NCI-H1417 treated with DMSO at 0.1 percent for 48 hours (cell line): ENCODE measurements at places on chromosomes 12 and 14.

- no peak for DNase-seq
Measured at GRCh38 chr12:125247477-125247876, 182.2 kb downstream of the AACS start.

DNA sequence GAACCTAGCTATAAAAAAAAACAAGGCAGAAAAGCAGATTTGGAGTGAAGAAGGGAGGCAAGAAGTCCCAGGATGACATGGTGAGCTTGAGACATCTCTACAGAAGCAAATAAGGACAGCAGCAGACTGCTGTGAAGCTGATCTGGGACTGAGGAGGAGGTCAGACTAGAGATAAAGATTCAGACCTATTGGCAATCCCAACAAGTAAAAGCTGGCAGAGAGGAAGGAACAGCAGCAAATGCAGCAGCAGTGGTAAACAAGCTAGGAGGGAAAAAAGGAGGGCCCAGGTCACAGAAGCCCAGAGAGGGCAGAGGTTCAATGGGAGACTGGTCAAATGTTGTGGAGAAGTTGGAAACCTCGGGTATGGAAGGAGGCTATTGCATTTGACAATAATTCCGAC lies 11.3 kb downstream of the SPTB start:
- no peak for DNase-seq

GRCh38 chr12:47860279-47860841 lies 40.7 kb upstream of the HDAC7 start:
- no peak for DNase-seq

- DNase-seq, result no peak
Measured at GRCh38 chr12:128914908-128915563, 61.8 kb downstream of the GLT1D1 start.

GRCh38 chr12:95265765-95266164 lies 48.2 kb downstream of the VEZT start:
- DNase-seq, result no peak

- DNase-seq, result no peak
Measured at GRCh38 chr12:62575036-62575435, 108.4 kb downstream of the MON2 start.

GRCh38 chr14:49933128-49933527 lies 40.2 kb downstream of the ARF6 start:
- DNase-seq, result no peak

- DNase-seq, result no peak
Measured at GRCh38 chr14:100566119-100566518, 21.1 kb downstream of the BEGAIN start.

- no peak for DNase-seq
Measured at GRCh38 chr14:39555749-39556148, 123.5 kb upstream of the FBXO33 start.

GRCh38 chr12:104692557-104693218 lies 235.9 kb downstream of the CHST11 start:
- no peak for DNase-seq

GRCh38 chr12:113424456-113424855 lies 2.3 kb downstream of the SDSL start:
- no peak for DNase-seq

- no peak for DNase-seq
Measured at GRCh38 chr12:106919910-106920544, 35.7 kb upstream of the TMEM263 start.

- DNase-seq, result peak; percentile 43
Measured at GRCh38 chr14:81435391-81436295, 35.5 kb upstream of the STON2 start.

GRCh38 chr12:45670346-45671065 lies 59.0 kb upstream of the ARID2 start:
- DNase-seq, result no peak

- DNase-seq, result no peak
Measured at GRCh38 chr12:118536306-118536906, 160.1 kb downstream of the SUDS3 start.

- DNase-seq, result peak; percentile 68
Measured at GRCh38 chr12:67042697-67043131, 226.4 kb upstream of the CAND1 start.

GRCh38 chr12:114855678-114856077 lies 171.7 kb upstream of the TBX3 start:
- no peak for DNase-seq

- DNase-seq, result no peak
Measured at GRCh38 chr14:33754261-33754660, 196.6 kb downstream of the EGLN3 start.

DNA sequence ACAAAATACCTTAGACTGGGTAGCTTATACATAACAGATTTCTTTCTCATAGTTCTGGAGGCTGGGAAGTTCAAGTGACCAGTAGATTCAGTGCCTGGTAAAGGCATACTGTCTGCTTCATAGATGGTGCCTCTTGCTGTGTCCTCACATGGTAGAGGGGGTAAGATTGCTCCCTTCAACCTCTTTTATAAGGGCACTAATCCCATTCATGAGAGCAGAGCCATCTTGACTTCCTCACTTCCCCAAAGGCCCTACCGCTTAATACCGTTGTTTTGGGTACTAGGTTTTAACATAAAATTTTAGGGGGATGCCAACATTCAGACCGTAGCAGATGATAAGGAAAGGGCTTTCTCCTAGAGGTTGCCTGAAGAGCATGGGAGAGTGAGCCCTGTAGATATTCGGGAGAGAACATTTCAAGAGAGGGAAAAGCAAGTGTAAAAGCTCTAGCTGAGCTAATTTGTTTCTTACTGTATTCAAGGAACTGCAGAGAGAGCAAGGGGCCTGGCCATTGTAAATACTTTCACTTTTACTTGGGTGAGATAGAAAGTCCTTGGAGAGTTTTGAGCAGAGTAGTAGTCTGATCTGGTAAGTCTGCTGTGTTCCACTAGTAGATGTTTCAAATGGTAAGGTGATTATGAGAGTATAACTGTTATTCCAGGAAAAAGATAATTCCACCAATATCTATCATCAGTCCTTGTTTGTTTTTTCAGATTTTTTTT lies 27.3 kb downstream of the FRS2 start:
- no peak for DNase-seq

DNA sequence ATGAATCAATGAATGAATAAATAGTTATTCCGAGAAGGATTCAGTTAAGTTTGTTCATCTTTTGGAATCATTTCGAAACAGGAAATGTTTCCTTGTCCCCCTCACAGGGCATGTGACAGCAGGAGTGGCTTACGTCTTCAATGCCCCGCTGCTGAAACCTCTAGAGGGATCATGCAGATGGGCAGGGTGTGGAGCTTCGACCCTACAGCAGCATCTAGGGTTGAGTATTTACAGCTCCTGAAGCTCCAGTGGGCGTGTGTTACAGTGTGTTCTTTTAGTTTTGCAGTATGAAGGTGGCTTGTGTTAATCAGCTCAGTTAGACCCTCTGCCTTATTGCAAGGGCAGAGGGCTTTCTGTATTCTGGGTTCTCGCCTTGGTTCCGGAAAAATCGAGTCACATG lies 2.6 kb downstream of the NAV3 start:
- DNase-seq, result no peak

DNA sequence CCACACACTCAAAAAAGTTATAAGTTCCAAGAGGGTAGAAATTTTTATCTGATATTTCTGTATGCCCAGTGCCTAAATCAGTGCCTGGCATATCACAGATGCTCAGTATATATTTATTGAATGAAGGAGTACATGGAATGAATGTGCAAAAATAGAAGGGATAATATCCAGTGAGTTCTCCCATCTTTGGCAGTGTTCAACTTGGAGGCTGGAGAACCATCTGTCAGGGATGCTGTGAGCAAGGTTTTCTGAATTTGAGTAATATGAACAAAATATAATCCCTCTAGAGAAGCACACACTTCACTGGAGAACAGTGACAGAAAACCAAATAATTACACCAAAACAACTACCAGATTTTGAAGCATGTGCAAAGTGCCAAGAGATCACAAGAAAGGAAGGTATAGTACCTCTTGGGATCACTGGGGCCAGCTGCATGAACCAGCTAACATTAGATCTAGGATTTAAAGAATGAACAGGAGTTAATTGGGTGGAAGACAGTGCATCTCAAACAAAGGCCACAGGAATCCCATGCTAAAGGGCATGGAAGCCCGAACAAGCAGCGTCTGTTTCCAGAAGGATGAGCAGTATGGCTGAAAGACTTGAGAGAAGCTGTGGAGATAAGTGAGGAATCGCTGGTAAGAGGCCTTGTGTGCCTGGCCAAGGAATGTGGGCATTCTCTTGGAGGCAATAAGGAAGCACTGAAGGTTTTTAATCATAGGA lies 11.5 kb downstream of the SLC8A3 start:
- DNase-seq, result no peak

DNA sequence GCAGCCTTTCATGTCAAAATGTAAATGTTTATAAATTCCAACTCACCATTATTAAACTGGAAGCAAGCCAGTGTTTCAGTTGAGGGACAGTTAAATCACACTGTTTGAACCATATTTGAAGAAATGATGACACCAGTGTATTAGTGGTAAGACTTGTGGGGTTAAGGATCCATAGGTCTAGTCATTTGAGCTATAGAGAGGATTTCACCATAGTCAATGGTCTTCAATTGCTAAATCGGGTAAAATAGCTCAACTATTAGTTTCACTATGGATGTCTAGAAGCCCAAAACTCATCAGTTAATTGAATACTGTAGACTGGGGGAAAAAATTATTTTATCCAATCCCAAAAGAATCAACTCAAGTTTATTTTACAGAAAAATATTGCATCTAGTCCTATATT lies 659.1 kb downstream of the NRXN3 start:
- no peak for DNase-seq

DNA sequence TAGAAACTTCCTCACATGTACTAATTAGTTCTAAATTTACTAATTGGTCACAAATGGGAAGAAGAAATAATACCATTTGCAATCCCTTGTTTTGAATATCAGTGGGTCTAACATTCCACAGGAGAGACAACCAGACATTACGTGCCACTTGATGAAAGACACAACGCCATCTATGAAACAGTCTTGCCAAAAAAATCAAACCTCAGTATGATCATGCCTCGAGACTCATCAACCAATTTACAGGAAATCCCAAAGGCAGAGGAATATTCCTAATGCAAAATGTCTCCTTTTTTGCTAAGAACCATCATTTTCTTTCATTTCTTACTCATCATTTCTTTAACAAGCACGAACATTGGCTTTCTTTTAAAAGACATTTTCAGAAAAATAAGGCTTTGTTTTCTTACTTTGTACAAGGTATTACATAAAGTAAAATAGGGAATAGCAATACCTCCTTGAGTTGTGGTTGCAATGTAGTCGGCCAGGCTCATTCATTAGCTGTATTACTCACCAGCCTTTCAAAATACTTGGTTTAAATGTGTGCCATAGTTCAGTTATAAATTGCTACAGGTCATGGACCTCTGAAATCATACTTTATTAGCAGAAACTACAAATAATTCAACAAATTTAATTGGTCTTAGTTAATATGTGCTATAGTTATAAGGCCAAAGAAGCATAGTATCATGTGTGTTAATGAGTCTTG lies 436.2 kb upstream of the FLRT2 start:
- DNase-seq, result no peak

DNA sequence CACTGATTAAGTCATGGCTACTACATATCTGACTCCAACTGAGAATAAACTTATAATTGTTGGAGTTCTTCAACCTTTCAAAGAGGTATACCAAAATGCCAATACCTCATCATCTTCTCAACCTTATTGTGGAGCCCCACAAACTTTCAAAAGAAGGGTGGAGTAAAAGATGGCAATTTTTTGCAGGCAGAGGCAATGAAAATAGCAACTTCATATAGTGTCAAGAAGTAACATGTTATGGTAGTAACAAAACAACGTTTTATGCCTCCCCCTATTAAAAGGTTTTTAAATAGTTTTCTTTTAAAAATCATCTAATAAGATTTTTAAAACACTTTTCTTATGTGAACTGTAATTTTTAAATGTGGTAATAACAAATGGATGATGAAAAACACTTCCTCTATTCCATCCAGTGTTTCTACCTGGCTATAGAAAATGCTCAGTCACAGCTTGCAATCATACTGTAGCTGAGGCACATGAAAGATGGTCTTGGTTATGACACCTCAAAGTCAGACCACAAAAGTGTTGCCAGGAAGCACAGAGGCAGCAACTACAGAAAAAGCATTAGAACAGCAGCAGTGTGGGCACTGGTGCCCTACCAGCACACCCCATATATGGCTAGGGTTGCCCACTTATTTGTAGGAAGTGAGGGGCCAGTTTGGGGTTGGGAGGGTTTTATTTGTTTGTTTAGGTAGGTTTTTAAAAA lies 7.0 kb downstream of the PPP1R12A start:
- no peak for DNase-seq

DNA sequence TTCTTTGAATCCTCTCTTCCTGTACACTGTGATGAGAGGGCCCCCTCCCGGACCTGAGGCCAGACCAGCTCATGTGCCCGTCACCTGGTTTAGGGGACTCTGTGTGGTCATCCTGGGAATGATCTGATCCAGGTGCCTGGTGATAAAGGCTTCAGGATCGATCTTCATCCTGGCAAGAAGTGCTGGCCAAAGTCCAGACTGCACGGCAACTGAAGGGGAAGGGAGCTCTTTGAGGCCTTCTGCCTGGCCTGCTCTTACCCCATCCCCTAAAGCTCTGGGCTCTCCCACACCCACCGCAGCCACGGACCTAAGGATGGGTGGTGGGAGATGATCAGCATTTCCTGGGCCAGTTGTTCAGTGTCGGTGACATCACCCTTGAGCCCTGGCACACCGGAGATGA lies 31.8 kb downstream of the GCN1 start:
- DNase-seq, result no peak

- DNase-seq, result no peak
Measured at GRCh38 chr12:66438601-66439000, 136.3 kb downstream of the HELB start.

GRCh38 chr12:77339610-77340009 lies 274.2 kb upstream of the E2F7 start:
- DNase-seq, result no peak

GRCh38 chr12:87995581-87996178 lies 33.5 kb downstream of the C12orf50 start:
- peak; percentile 61 for DNase-seq

GRCh38 chr14:59831121-59831730 lies 39.4 kb downstream of the RTN1 start:
- DNase-seq, result no peak

DNA sequence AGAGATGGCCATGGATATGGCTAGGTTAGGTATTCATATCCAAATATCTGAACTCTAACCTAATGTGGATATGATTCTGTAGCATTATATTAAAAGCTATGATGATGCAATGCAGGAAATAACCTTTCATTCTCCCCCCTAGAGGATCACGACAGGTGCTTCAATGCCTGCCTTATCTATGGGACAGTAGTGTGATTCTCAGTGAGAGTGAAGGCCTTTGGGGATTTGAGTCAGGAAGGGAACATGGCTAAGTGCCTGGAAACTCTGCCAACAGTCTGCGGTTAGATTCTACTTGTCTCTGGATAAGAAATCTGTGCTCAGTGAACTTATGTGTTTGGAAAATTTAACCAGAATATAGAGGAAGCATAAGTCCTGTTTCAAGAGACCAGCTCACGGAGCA lies 81.8 kb downstream of the SLC38A1 start:
- DNase-seq, result no peak

- no peak for DNase-seq
Measured at GRCh38 chr14:51295646-51296263, 55.7 kb downstream of the TMX1 start.
